Neural crest cell (in vitro differentiated cells): ENCODE measurements at places on chromosomes 5 and 9. TPM values are rescaled to one million over a fixed set of nuclear protein-coding genes. Genes with fewer than 3 reads are reported as not detected.

The NUTM2G gene
- total RNA-seq: not detected in 2 replicates

The LRRC70 gene
- 0.19 and 0.34 TPM in 2 replicates for total RNA-seq

DNA sequence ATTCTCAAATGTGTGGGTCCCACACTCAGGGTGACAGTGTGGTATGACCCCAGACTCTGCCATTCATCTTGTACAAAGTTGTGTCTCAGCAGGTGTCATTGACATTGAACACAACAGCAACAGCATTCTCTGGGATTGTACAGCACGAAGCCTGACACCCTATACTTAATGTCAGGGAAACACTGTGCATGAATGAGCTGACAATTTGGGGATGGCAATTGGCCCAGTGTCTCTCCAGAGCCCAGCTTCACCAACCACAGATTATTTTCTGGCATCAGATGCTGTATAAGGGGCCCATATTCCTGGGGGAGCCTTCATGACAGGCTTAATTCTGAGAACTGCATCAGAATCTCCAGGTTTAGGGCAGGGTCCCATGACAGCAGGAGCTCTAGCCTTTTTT is 143.2 kb downstream of the GCNT1 start:
- DNase-seq: no peak

DNA sequence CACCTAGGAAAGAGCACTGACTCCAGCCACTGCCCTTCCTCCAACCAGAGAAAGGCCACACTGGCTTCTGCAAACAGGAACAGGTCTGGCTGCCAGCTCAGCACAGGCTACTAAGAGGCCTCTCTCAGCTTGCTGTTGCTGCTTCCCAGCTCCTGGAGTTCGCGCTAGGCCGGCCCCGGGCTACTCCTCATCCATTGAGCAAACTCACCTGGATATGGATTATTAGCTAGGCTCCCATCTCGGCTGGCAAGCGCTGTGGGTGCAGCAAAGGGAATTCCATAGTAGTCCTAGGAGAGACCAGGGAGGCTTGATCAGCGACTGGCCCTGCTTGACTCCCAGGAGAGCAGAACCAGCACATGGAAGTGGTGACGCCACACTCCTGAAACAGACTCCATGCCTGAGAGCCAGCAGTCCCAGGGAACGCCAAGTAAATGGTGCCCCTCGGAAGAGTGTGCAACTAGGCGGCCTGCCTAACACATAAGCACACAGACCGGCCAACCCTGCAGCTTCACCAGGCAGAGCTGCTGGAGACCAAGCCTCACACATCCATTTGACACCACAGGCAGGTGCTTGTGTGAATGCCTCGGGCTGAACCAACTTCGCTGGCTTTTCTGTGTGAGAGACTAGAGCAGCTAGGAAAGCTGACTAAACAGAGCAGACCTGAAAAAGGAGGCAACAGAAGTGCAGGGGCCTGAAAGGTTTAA is 107.2 kb downstream of the UBE2R2 start:
- DNase-seq: no peak

DNA sequence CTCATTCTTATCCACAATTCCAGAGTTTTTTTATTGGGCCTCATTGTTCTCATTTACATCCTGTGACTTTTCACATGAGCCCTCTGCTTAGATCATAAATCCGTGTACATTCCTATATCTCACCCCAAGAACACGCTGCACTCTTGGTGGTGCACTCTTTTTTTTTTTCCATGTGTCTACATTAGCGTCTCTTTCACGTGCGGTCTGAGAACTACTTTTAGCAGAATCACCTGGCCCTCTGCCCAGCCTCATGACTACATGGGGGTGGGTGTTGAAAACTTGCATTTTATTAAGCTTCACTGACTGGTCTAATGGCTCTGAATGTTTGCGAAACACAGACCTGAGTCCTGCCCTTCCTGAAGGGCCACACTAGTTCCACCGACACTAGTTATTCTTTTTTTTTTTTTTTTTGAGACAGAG is 18.6 kb downstream of the C9orf57 start:
- DNase-seq: no peak

The BARHL1 gene
- total RNA-seq: not detected in 2 replicates
